ENCODE measurements at places on chromosomes 12 and 14.

DNA sequence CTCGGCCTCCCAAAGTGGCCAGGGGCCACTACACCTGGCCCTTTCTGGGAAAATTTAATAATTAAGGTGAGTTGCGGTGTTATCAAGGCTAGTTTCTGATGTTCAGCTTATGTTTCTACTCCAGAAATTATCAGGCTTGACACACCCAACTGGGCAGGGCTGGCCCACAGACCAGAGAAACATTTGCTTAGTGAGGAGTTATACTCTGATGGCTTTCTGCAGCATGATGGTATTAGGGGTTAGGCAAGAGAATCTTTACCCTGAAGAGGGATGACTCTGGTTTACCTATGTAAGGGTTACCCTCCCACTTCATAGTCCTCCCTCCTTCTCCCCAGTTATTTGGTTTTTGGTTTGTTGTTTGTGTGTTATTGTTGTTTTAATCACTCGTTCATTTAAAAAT is 24.5 kb upstream of the HECTD1 start:
- DNase-seq: no peak

DNA sequence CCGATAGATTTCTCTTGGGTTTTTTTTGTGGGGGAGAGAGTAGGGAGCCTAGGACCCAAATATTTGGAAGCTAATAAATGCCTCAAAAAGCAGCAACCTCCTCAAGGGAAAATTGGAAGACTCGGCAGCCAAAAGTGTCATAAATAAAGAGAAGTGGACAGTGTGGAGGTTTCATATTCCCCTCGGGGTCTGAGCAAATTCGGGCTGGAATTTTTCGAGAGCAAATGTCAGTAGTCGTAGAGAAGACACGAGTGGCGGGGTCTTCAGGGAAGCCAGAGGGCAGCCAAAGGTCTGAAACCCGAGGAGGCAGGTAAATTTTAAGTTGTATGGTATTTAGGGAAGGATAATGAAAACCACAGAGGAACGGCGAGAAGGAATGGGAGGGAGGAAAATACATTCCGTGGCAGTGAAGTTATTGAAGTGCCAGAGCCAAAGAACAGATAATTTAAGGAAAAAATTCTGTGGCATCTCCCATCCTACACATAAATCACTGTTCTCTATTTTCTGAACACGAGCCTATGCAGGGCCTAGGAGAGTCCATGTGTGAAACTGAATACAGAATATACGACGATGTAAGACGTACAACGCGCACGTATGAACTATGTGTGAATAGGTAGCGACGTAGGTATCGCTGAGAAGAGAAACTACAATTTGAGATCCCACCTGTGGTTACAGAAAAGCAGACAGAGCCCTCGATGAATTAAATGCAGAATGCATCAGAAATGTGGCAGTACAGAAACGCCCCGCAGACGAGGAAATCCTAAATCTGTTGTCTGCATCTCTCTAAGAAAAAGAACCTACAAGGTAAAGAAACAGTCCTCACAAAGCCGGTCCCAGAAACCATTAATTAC is 12.9 kb downstream of the BCL11B start:
- DNase-seq: no peak

- no peak for DNase-seq
Measured at GRCh38 chr12:121975021-121975420, 46.7 kb upstream of the BCL7A start.

DNA sequence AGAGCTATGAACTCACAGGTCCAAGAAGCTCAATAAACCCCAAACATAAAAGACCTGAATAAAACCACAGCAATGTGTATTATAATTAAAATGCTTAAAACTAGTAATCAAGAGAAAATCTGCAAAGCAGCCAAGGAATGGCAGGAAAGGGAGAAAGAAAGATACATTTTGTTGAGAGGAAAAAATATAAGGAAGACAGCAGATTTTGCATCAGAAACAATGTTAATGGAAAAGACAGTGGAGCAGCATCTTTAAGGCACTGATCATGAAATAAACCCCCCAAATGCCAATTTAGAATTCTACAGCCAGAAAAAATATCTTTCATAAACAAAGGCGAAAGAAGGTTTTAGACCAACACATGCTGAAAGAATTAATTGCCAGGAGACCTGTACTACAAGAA is 39.3 kb downstream of the RAN start:
- DNase-seq: no peak
